ENCODE measurements at places on chromosomes 12 and 14.

DNA sequence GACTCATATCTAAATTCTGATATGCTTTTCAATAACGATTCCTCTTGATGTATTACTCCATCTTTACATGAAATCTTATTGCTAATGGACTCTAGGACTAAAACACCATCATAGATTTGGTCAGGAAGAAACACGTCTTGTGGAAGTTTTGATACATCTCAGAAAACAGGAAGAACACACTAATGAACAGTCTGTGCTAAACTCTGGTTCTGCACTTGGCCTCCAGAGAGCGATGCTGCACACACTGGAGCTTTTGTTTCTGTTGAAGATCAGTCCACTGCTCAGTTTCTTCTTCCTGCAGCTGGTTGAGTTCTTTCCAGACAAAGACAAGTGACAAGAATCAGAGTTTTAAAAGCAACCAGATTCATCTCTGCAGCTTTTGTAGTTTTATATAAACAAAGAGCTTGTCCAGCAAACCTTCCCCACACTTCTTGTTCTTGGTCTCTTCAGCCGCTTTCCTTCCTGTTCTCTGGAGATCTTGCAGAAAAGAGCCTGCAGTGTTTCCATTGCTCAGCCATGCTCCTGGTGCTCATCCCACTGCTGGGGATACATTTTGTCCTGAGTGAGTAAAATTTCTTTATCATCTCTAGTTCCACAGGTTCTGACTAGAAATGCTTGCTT, 229.1 kb upstream of the OR4E1 start:
- DNase-seq, result no peak

DNA sequence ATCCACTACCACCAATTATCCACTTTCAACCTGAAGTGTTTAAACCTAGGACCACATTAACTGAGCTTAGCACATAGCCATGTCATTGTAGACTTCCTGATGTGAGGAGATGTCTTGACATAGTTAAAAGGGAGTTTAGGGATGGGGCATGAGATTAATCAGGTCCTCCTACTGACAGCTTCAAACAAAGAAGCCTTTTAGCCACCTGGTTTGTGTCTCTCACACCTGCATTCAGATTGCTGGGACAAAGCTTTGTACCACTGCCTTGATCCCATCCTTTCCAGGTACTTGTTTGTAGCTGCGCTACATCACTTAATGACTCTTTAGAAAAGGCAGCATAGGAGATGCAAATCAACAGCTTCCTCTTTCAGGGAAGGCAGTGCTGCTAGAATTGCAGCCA, 340.7 kb upstream of the DDHD1 start:
- no peak for DNase-seq

DNA sequence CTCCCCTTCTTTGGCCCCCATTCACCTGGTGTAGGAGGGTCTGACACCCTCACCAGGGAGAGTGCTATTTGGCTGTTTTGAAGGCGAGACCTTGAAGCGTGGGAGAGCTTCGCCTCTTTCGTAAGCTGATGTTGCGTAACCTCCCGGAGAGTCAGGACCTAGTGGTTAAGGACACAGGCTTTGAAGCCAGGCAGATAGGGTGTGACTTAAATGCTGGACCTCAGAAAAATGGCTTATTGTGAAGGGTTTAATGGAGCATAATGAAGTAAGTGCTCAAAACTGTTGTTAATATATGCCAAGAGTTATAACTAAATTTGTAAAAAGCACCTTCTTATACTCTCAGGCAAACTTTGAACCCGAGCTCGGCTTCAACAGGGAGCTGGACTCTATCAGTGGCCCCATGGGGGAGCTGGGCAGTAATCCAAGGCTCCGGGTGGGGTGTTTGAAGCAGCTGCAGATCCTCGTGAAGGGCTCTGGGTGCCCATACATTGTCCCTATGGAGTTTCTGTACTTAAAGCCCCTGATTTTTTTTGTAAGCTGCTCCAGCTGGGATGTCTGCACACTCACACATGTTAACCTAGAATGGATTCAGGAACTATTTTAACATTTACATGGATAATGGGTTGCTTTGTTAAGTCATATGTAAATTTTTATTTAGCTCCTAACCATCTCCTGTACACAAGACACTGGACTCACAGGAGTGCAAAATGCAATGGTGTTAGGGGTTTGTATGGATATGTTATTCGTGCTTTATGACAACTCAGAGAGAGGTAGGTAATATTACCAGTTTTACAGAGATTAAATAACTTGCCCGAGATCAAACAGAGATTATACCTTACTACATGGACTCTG, 26.0 kb downstream of the PPFIBP1 start:
- DNase-seq, result peak; percentile 68

DNA sequence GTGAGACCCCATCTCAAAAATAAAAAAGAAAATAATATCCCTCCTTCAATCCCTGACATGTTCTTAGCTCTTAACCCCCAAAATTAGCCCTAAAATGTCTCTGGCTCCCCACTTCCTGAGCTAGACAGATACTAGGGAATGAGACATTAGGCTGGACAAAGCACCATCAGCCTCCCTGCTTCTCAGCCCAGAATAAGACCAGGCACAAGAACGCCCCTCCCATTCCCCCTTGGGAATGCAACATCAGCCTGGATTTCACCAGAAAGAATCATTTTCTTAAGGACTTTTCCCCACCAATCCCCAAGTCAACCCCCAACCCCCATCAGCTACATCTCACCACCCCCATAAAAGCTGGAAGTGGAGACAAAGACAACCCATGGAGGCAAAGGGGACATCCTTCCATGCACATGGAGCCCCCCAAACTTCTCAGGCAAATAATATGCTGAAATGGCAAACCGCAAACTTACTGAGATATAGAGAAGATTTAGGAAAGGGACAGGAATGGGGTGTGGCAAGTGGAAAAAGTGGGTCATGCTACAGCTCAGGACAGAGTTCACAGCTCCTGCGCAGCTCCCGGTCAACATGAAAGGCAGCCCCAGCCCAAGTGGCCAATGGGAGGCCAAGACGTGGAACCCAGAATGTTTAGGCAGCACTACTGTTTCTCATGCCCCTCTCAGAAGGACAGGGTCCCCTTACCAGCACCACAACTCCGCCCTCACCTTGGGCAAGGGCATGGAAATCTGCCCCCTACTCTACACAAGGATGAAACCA, 2.7 kb downstream of the CHD4 start:
- peak; percentile 34 for DNase-seq

GRCh38 chr12:51065530-51065929, 17.4 kb downstream of the LETMD1 start:
- DNase-seq, result no peak

All from AG08396 (cell line).